Psoas muscle (tissue), 8 donors: ENCODE measurements at places on chromosomes 4 and X. TPM values are rescaled to one million over a fixed set of nuclear protein-coding genes. Genes with fewer than 3 reads are reported as not detected.
A peak's percentile ranks its signal among the peaks of the same experiment; 100 is the strongest.

GRCh38 chrX:24149351-24150050 is at the start of gene ZFX:
Gene ZFX (plus strand): TSS chrX:24149729. CDS start chrX:24172743, 23,014 bp downstream.
- DNase-seq: peak; percentile 88

GNRHR gene
- total RNA-seq: not detected

PHKA1 gene
- total RNA-seq: 84.8 TPM

- DNase-seq: no peak
Observed at GRCh38 chr4:168881781-168882420, 128.2 kb downstream of the CBR4 start.

- no peak for DNase-seq
Observed at GRCh38 chr4:72486991-72487390, 82.0 kb downstream of the ADAMTS3 start.

GRCh38 chrX:119676949-119677653 is 15.9 kb downstream of the SEPTIN6 start:
- no peak for DNase-seq

DNA sequence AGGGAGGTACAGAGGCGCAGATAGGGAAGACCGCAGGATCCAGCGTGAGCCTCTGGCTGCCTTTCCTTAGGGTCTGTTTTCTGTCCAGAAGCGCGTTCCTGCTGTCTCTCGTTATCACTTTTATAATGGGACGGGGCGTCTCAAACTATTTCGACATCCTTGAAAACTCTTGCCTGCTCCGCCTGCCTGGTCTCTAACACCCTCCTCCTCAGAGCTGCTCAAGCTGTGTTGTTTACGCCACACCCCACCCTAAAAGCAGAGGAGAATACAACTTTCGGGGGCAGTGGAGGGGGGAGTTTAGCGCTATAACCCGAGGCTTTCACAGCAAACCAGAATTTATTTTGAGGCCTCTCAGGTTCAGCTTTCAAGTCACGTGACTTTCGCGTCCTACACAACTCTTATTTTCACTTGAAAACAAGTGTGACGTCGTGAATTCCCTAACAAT is 646 bp upstream of the FAM3A start:
- no peak for DNase-seq
